ENCODE measurements at places on chromosomes 4 and X. TPM values are rescaled to one million over a fixed set of nuclear protein-coding genes. Genes with fewer than 3 reads are reported as not detected.

- no peak overlapping the region for H3K4me3 ChIP-seq
- no peak for DNase-seq
- no peaks in the 10 kb centered on the region for H3K4me1 ChIP-seq
- no peaks in the 10 kb centered on the region for H3K36me3 ChIP-seq
Measured at GRCh38 chr4:123480706-123481418, 84.3 kb downstream of the SPRY1 start.

DNA sequence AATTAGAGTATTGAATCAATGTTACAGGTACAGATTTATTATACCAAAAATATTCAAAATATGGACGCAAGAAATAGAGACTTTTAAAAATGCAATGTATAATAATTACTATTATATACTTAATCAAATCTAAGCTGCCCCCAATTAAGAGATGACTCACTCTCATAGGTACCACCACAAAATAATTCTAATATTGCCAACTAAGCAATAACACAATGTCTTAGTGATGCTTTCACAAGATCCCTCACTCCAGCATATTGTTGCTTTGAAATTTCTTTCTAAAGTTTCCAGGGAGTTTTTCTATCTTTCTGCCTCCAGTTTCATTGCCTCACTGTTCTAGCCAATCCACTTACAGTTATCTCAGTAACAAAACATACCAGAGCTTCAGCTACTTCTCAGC is 270.0 kb upstream of the PABPC4L start:
- H3K4me3 ChIP-seq, result no peak overlapping the region
- no peaks in the 10 kb centered on the region for H3K36me3 ChIP-seq
- no peaks in the 10 kb centered on the region for H3K4me1 ChIP-seq
- no peak overlapping the region for H3K27ac ChIP-seq
- H3K27me3 ChIP-seq, result no peaks in the 10 kb centered on the region
- DNase-seq, result no peak

- no peaks in the 10 kb centered on the region for H3K36me3 ChIP-seq
- H3K27me3 ChIP-seq, result no peaks in the 10 kb centered on the region
- DNase-seq, result no peak
- no peak overlapping the region for H3K27ac ChIP-seq
- H3K4me1 ChIP-seq, result peaks cover 11% of the 10 kb centered on the region
Measured at GRCh38 chr4:183600189-183600685, 58.7 kb downstream of the RWDD4 start.

The STATH gene
- polyA plus RNA-seq, result not detected

DNA sequence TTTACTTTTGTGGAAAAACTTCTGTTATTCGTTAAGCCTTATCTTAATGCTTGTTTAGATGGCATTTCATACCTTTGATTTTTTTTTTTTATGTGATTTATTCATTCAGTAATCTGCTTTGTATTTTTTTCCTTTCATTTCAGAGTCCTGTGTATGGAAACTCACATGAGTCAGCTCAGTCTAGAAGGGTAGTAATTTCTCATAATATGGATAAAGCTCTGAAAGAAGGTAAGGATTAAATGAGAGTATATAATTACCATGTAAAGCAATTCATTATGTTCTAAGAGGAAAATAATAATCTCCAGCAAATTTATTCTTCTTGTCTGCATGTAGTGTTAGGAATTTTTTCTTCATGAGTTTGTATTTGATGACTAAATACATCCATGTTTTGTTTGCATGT is 37.8 kb downstream of the SNX25 start:
- no peak for DNase-seq
- no peak overlapping the region for H3K4me3 ChIP-seq
- H3K4me1 ChIP-seq, result no peaks in the 10 kb centered on the region
- H3K36me3 ChIP-seq, result no peaks in the 10 kb centered on the region
- H3K27me3 ChIP-seq, result no peaks in the 10 kb centered on the region
- H3K27ac ChIP-seq, result no peak overlapping the region

The DRD5 gene
- polyA plus RNA-seq, result not detected

- H3K27ac ChIP-seq, result no peak overlapping the region
- DNase-seq, result no peak
- no peaks in the 10 kb centered on the region for H3K4me1 ChIP-seq
- H3K36me3 ChIP-seq, result no peaks in the 10 kb centered on the region
- no peaks in the 10 kb centered on the region for H3K27me3 ChIP-seq
- no peak overlapping the region for H3K4me3 ChIP-seq
Measured at GRCh38 chr4:106704253-106704870, 331.8 kb downstream of the DKK2 start.

The STPG2 gene
- polyA plus RNA-seq, result 0.20 TPM

DNA sequence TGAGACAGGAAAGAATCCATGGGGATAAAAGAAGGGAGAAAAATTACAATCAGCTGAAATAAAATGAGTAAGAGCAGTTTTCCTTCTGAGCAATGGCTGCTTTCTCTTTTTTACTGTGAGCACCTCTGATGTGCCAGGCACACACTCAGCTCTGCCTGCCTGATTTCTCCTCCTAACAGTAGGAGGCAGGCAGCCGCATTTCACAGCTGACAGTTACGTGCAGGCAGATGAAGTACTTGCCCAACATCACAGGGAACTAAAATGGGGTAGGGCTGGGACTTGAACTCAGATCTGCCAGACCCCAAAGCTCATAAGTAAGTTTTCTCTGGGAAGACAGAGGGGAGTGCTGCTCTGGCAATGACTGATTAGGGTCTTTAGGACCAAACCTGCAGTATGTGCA is 54.6 kb downstream of the C4orf50 start:
- no peaks in the 10 kb centered on the region for H3K36me3 ChIP-seq
- H3K4me3 ChIP-seq, result no peak overlapping the region
- H3K27ac ChIP-seq, result no peak overlapping the region

DNA sequence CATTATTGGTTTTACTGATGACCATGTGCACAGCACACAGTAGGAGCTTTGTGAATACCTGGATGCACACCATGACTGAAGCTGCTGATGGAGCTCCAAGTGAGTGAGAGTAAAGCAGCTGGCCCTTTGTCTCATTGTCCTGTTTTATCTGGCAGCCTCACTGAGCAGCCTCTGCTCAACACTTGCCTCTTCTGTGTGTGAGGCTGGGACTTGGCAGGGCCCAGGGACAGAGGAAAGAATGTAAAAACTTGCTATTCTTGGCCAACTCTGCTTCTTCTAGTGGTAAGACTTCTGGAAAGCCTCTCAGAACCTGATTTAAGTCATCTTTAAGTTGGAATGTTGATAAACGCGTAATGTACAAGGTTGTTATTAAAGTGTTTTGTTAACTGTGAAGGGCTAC is 61.4 kb downstream of the BEX1 start:
- H3K4me3 ChIP-seq, result no peak overlapping the region
- no peaks in the 10 kb centered on the region for H3K4me1 ChIP-seq
- DNase-seq, result no peak
- no peaks in the 10 kb centered on the region for H3K27me3 ChIP-seq

The BMX gene
- polyA plus RNA-seq, result 0.29 TPM

The CCDC110 gene
- polyA plus RNA-seq, result 2.0 TPM

GRCh38 chr4:104749062-104749461 is 254.4 kb upstream of the CXXC4 start:
- no peaks in the 10 kb centered on the region for H3K36me3 ChIP-seq
- no peak overlapping the region for H3K27ac ChIP-seq
- no peak overlapping the region for H3K4me3 ChIP-seq
- H3K27me3 ChIP-seq, result no peaks in the 10 kb centered on the region
- H3K4me1 ChIP-seq, result no peaks in the 10 kb centered on the region

The FHIP1A gene
- 0.88 TPM for polyA plus RNA-seq

The SUPT20HL2 gene
- polyA plus RNA-seq, result not detected

- no peak for DNase-seq
- H3K4me1 ChIP-seq, result no peaks in the 10 kb centered on the region
- H3K27me3 ChIP-seq, result no peaks in the 10 kb centered on the region
- H3K27ac ChIP-seq, result no peak overlapping the region
Measured at GRCh38 chr4:39235696-39236095, 53.4 kb downstream of the WDR19 start.

- H3K4me3 ChIP-seq, result no peak overlapping the region
- H3K36me3 ChIP-seq, result no peaks in the 10 kb centered on the region
- no peaks in the 10 kb centered on the region for H3K27me3 ChIP-seq
- DNase-seq, result no peak
- no peak overlapping the region for H3K27ac ChIP-seq
Measured at GRCh38 chr4:79650794-79651431, 242.9 kb upstream of the GK2 start.

The CENPE gene
- 0.86 TPM for polyA plus RNA-seq

- no peak overlapping the region for H3K27ac ChIP-seq
- H3K4me1 ChIP-seq, result no peaks in the 10 kb centered on the region
- no peaks in the 10 kb centered on the region for H3K36me3 ChIP-seq
- peaks cover 3% of the 10 kb centered on the region for H3K27me3 ChIP-seq
- H3K4me3 ChIP-seq, result no peak overlapping the region
Measured at GRCh38 chr4:114312338-114312737, 286.3 kb upstream of the UGT8 start.

The TAF7L gene
- 0.15 TPM for polyA plus RNA-seq

- no peak for DNase-seq
- no peak overlapping the region for H3K4me3 ChIP-seq
- no peak overlapping the region for H3K27ac ChIP-seq
- H3K36me3 ChIP-seq, result no peaks in the 10 kb centered on the region
Measured at GRCh38 chrX:94511564-94511963, 837.6 kb downstream of the FAM133A start.

The STARD8 gene
- 3.6 TPM for polyA plus RNA-seq

GRCh38 chr4:34181311-34181841 is 2062.9 kb downstream of the ARAP2 start:
- H3K27me3 ChIP-seq, result no peaks in the 10 kb centered on the region
- no peak overlapping the region for H3K4me3 ChIP-seq
- H3K27ac ChIP-seq, result no peak overlapping the region
- no peaks in the 10 kb centered on the region for H3K36me3 ChIP-seq
- no peaks in the 10 kb centered on the region for H3K4me1 ChIP-seq

DNA sequence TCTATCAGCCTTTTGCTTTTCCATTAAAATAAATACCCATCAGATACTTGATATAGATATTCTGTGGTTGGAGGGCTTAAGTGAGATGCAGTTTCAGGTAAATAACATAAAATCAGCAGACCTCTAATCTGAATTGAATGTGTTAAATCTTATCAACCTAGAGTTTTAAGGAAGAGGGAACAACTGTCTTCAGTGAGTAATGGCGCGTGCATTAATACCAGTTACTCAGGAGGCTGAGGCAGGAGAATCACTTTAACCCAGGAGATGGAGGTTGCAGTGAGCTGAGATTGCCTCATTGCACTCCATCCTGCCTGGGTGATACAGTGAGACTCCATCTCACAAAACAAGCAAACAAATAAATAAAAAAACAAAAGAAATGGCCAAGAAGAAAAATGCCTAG is 54.3 kb downstream of the FAT4 start:
- no peak overlapping the region for H3K27ac ChIP-seq
- no peaks in the 10 kb centered on the region for H3K4me1 ChIP-seq
- H3K36me3 ChIP-seq, result no peaks in the 10 kb centered on the region
- no peaks in the 10 kb centered on the region for H3K27me3 ChIP-seq
- no peak for DNase-seq
- no peak overlapping the region for H3K4me3 ChIP-seq

The PITX2 gene
- polyA plus RNA-seq, result not detected

The BCAP31 gene
- 274 TPM for polyA plus RNA-seq

- H3K27ac ChIP-seq, result no peak overlapping the region
- no peaks in the 10 kb centered on the region for H3K27me3 ChIP-seq
- no peaks in the 10 kb centered on the region for H3K4me1 ChIP-seq
- H3K4me3 ChIP-seq, result no peak overlapping the region
- DNase-seq, result no peak
Measured at GRCh38 chr4:144627663-144628076, 18.3 kb upstream of the HHIP start.

GRCh38 chr4:122873821-122874593 is 47.4 kb downstream of the FGF2 start:
- no peaks in the 10 kb centered on the region for H3K36me3 ChIP-seq
- no peak overlapping the region for H3K4me3 ChIP-seq
- no peaks in the 10 kb centered on the region for H3K27me3 ChIP-seq
- H3K27ac ChIP-seq, result no peak overlapping the region
- DNase-seq, result no peak

- no peaks in the 10 kb centered on the region for H3K27me3 ChIP-seq
- no peaks in the 10 kb centered on the region for H3K36me3 ChIP-seq
- peaks cover 16% of the 10 kb centered on the region for H3K4me1 ChIP-seq
- H3K4me3 ChIP-seq, result no peak overlapping the region
- no peak overlapping the region for H3K27ac ChIP-seq
Measured at GRCh38 chr4:156886481-156886880, 85.1 kb downstream of the PDGFC start.

DNA sequence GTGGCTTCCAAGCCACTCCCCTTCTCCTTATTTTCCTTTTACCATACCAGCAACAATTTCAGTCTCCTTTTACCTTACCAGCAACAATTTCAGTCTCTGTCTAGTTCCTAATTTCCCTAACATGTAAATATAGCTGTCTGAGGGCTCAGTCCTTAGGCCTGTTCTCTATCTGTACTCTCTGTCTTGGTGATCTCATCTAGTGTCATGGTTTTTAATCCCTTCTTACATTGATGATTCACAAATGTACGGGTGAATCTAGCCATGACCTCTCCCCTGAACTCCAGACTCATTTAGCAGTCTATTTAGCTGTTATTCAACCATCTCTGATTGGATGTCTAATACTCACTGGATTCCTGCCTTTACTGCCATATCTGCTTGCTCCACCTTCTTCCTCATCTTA is 7.2 kb downstream of the IL15 start:
- no peak overlapping the region for H3K4me3 ChIP-seq
- peaks cover 23% of the 10 kb centered on the region for H3K4me1 ChIP-seq
- peak overlapping the region; percentile 5 for H3K27ac ChIP-seq
- no peaks in the 10 kb centered on the region for H3K27me3 ChIP-seq
